Esophagus muscularis mucosa (tissue), 4 donors: ENCODE measurements at places on chromosomes 1 and 21. TPM values are rescaled to one million over a fixed set of nuclear protein-coding genes. Genes with fewer than 3 reads are reported as not detected.

DNA sequence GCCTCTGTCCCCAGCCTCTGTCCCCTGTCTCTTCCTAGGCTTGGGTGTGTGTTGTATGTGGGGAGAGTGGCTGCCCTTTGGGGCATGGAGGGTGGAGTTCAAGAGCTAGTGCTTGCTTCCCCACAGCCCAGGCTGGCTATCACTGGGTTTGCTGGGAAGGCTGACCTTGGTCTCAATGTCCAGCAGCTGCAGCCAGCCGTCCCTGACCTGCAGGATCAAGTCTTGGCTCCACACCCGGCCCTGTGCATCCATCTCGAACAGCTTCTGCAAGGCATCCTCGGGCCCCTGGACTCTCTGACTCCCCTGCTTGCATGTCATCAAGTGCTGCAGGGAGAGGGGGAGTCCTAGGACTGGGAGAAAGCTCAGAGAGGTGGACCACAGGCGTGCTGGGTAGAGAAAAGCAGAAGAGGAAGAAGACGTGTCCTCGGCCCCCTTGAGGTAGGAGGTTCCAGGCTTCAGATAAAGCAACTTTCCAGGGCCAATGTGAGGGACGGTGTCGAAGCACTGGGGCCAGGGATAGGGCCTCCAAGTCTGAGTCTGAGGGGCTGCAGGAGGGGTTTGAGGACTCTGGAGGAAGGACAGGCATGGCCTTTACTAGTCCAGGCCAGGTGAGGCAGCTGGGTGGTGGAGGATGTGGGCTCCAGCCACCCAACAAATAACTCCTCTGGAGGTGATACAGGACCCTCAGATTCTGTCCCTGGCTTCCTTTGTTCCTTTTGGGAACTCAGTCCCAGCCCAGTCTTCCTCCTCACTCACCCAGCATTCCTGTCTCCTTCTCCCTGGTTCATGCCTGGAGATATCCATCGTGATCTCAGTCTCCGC, 4.0 kb downstream of the EPS8L3 start:
- no peaks in the 10 kb centered on the region for H3K27me3 ChIP-seq
- no peak overlapping the region for H3K4me3 ChIP-seq
- no peak overlapping the region for H3K27ac ChIP-seq
- no peaks in the 10 kb centered on the region for H3K4me1 ChIP-seq
- DNase-seq, result no peak

CFHR1 gene
- not detected for total RNA-seq

GRCh38 chr1:23442751-23443150, 18.2 kb upstream of the TCEA3 start:
- no peak overlapping the region for H3K4me3 ChIP-seq
- H3K36me3 ChIP-seq, result peaks cover 66% of the 10 kb centered on the region
- no peaks in the 10 kb centered on the region for H3K27me3 ChIP-seq
- DNase-seq, result no peak

GRCh38 chr1:10694274-10694632, 102.2 kb downstream of the CASZ1 start:
- no peak for DNase-seq
- H3K36me3 ChIP-seq, result no peaks in the 10 kb centered on the region
- peaks cover 59% of the 10 kb centered on the region for H3K4me1 ChIP-seq
- H3K27me3 ChIP-seq, result no peaks in the 10 kb centered on the region
- H3K27ac ChIP-seq, result peak overlapping the region; percentile 97
- peak overlapping the region; percentile 81 for H3K4me3 ChIP-seq

LCE1F gene
- not detected for total RNA-seq

GJA8 gene
- not detected for total RNA-seq

DNA sequence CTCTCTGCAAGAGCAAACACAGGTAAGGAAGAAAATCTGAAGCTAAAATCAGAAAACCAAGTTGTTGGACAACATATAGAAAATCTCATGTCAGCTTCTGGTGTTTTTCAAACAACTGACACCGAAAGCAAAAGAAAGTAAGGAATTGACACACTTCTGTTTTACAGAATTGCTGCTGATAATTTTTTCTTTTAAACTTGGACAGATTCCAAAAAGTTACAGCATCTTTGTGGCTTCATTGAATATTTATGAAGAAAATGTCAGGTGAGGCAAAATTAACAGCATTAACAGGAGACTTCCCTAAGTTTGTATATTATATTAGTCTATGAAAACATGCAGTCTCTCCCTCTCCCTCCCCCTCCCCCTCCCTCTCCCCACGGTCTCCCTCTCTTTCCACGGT, 14.9 kb upstream of the CTSS start:
- no peaks in the 10 kb centered on the region for H3K36me3 ChIP-seq
- H3K4me3 ChIP-seq, result no peak overlapping the region
- no peak for DNase-seq
- no peak overlapping the region for H3K27ac ChIP-seq

DNA sequence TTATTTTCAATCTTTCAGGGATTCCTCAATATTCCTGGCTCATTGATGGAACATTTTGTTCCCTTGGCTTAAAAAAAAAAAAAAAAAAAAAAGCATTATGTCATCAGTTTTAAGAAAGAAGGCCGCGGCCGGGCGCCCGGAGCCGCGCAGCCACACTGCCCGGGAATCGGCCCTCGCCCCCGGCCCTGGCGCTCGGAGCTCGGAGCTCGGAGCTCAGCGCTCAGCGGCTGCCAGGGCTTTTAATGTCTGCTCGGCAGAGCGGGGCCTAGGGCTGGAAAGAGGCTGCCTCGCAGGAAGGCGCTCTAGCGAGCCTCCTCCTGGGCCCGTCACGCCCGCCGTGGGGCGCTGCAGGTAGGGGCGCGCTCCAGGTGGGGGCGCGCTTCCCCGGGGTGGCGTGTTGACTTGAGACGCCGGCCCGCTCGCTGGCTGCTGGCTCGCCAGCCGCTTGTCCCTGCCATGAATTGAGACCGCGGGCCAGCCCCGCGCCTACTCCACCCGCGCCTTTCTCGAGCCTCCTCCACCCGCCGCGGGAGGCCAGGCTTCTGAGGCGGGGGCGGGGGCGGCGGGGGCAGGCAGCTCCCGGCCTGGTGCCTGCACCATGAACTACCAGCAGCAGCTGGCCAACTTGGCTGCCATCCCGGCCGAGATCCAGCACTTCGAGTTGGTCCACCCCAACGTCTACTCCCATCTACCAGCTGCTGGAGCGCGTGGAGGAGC, 5.4 kb upstream of the TDRD5 start:
- no peak for DNase-seq
- peaks cover 15% of the 10 kb centered on the region for H3K4me1 ChIP-seq
- peaks cover 20% of the 10 kb centered on the region for H3K27me3 ChIP-seq
- no peaks in the 10 kb centered on the region for H3K36me3 ChIP-seq

- no peak overlapping the region for H3K27ac ChIP-seq
- H3K36me3 ChIP-seq, result peaks cover 22% of the 10 kb centered on the region
- H3K4me3 ChIP-seq, result no peak overlapping the region
- H3K27me3 ChIP-seq, result no peaks in the 10 kb centered on the region
These were observed 56.1 kb downstream of the EYA3 start for GRCh38 chr1:28032281-28032680.
